Breast epithelium (tissue), 4 donors: ENCODE measurements at places on chromosomes 6 and 20. TPM values are rescaled to one million over a fixed set of nuclear protein-coding genes. Genes with fewer than 3 reads are reported as not detected.

- no peak for DNase-seq
Observed at GRCh38 chr6:3830806-3831205, 18.4 kb upstream of the FAM50B start.

GRCh38 chr6:38413102-38413800, 226.5 kb downstream of the BTBD9 start:
- no peak for DNase-seq

DNA sequence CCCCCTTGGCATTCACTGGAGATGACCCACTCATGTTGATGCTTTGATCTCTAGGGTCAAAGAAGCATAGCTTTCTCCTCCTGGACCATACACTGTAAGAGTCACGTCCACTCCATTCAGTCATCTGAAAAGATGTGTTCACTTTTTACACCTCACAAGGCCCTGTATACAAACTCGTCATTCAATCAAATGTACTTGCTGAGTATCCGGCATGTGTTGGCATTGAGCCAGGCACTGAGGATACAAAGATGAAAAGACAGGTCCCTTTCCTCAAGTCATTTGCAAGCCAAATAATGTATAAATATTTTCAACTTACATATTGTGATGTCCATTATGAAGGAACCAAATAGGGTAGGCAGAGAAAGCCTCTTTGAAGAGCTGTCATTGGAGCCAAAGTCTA, 32.6 kb upstream of the CSNK2A1 start:
- DNase-seq, result no peak

PRR18 gene
- 0.29 TPM for total RNA-seq

- DNase-seq, result no peak
Observed at GRCh38 chr20:5945963-5946362, 4.4 kb downstream of the TRMT6 start.

PXMP4 gene
- total RNA-seq, result 14.3 TPM
